Lung (tissue), 17 donors: ENCODE measurements at places on chromosomes 1 and 21. TPM values are rescaled to one million over a fixed set of nuclear protein-coding genes. Genes with fewer than 3 reads are reported as not detected.

NBPF6 gene
- total RNA-seq = not detected

DNA sequence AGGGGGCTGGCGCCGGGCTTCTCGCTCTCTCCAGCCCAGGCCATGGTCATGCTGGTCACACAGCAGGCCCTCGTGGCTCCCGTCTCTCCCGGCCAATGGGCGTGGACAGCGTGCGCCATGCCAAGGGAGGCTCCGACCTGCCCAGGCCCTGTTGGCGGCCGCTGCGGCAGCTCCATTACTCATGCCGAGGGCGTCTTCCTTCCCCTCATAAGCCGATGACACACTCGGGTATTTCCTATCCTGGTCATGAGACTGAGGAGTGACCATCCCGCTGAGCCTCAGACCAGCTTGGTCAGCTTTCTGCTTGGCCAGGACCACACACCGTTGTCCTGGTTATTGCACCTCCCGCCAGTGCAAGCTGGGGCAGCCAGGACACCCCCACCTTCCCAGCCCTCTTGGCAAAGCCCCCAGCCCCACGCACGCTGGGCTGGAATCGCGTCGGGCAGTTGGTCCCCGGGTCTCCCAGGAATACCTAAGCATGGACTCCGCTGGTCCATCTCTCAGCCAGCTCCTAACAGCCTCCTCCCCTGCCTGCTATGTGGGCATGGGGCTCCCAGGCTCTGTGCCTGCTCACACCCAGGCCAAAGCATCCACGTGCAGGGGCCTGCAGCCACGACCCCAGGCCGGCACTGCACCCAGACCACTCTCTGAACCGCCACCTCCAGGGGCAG, 49.8 kb downstream of the ARHGEF16 start:
- H3K36me3 ChIP-seq = no peaks in the 10 kb centered on the region
- no peaks in the 10 kb centered on the region for H3K4me1 ChIP-seq
- H3K4me3 ChIP-seq = no peak overlapping the region
- no peaks in the 10 kb centered on the region for H3K27me3 ChIP-seq
- DNase-seq = no peak
- peak overlapping the region; percentile 80 for H3K27ac ChIP-seq

HOOK1 gene
- 19.4 TPM for total RNA-seq

DNA sequence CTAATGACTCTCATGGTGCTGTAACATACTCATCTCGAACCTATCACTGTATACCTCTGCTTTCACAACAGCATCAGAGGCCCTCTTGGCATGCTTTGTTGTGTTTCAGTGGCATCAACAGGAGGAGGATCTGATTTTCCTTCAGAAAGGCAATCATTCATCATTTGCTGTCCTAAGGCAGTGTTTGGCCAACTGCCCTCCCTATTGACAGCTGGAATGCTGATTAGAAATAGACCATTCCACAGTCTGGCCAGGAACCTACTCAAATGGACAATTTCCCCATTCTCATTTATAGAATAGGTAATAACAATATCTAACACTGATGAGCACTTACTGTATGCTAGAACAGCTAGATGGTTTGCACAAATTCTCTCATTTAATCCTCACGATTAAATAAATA, 310.6 kb upstream of the PTBP2 start:
- no peak overlapping the region for H3K27ac ChIP-seq
- H3K4me1 ChIP-seq = peaks cover under 1% of the 10 kb centered on the region
- DNase-seq = no peak
- H3K36me3 ChIP-seq = no peaks in the 10 kb centered on the region

PDPN gene
- total RNA-seq = 27.9 TPM

DNA sequence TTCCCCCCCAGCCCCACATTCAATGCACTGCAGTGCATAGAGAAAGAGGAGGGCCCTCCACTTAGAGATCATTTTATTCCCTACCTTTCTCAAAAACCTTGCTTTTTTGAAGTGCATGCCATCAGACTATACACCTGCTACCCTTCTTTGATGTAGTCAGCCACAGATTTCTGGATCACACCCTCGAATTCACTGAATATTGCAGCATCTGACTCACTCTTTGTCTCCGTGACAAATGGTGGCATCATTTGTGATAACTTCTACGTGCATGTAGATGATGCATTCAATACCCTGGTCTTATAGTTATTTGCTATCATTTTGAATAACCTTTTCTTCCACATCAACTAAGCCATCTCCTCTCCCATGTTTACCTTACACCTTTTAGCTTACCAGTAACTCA, 310.3 kb upstream of the SGIP1 start:
- no peaks in the 10 kb centered on the region for H3K4me1 ChIP-seq
- no peaks in the 10 kb centered on the region for H3K27me3 ChIP-seq
